Stimulated activated CD8-positive, alpha-beta memory T cell treated with anti-CD3 and anti-CD28 coated beads, Interleukin-7, amount 100 ng/mL, for 1 hour (primary cell): ENCODE measurements at places on chromosomes 2 and 18.

DNA sequence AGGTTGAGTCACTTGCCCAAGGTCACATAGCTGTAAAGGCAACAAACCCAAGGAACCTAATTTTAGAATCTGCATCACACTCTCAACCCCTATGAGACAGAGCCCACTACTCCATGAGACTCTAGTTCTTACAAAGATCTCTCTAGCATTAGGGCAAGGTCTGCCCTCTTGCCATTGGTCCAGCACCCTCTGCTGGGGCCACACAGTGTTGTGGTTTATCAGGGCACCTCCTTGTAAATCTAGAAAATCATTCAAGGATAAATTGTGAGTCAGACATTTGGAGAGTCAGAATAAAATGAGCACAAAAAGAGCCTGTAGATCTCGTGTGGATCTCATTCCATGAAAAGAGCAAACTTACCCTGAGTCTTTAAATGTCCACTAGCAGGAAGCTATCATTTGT, 91.2 kb downstream of the SLC8A1 start:
- no peak for DNase-seq

DNA sequence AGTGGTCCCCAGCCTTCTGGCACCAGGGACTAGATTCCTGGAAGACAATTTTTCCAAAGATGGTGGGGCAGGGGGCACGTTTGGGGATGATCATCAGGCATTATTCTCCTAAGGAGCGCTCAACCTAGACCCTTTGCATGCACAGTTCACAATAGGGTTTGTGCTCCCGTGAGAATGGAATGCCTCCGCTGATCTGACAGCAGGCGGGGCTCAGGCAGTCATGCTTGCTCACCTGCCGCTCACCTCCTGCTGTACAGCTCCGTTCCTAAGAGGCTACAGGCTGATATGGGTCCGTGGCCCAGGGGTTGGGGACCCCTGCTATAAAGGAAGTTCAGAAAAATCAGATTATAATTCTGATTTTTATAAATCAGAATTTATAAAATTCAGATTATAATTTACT, 22.3 kb upstream of the TYMS start:
- DNase-seq, result no peak

DNA sequence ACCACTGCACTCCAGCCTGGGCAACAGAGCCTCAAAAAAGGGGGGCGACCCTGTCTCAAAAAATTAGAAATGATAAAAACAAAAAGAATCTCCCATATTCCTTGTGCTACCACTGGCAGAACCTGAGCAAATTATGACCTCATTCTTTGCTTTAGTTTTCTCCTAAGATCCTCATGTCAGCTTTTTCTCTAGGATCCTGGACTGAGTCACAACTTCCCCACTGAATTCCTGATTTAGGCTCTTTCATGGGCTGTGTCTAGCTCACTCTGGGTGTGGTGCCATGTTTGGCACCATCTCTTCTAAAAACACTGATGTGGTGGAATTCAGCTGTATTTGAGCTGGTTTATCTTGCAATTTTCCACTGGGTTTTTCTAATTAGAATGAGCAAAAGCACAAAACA, 37.1 kb downstream of the EXOC6B start:
- DNase-seq, result no peak

DNA sequence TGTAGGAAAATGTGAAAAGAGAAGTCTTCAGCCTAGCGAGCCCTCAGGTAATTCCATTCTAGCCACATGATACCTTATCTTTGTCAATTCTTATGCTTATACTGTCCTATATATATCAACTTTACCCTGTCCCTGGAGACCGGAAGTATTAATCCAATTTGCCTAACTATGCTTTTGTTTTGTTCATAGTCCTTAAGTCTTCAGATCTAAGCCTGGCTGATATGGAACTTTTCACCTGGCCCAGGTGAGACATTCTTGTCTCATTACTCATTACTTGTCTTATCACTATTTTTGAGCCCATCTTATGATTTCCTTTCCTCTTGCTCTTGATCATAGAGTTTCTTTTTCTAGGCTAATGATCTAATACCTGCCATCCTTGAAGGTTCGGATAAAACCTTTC, 194.1 kb upstream of the FANCL start:
- no peak for DNase-seq

DNA sequence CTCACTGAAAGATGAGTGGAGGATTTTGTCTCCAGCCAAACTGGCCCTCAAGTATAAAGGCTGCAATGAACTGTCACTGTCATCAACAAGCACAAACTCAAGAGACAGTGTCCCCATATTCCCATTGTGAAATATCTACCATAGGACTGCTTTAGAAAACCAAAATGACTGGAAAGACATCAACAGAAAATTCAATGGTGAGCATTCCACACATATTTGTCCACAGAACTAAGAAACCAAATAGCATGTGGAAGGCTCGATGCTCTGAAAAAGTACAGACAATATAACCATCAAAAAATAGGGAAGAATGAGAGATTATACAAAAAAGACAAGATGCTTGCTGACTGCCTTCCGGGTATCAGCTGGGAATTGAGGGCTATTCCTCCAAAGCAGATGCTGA, 37.6 kb downstream of the TGFBRAP1 start:
- DNase-seq, result no peak

- no peak for DNase-seq
Observed at GRCh38 chr2:222973237-222973636, 78.8 kb upstream of the KCNE4 start.

DNA sequence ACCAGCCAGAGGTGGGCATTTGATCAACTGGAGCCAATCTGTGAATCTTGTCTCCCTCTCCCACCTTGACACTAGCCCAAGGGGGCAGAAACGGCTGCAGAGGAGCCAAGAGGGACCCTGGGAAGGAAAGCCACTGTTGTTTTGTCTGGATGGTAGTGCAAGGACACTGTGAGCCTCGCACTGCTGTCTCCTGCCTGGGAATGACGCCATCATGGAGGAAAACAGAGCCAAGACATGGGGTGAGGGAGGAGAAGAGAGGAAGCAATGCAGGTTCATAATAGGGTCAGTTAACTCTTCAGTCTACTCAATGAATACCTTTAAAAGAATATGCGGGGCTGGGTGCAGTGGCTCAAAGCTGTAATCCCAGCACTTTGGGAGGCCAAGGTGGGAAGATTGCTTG, 231.1 kb upstream of the AGAP1 start:
- DNase-seq, result no peak

DNA sequence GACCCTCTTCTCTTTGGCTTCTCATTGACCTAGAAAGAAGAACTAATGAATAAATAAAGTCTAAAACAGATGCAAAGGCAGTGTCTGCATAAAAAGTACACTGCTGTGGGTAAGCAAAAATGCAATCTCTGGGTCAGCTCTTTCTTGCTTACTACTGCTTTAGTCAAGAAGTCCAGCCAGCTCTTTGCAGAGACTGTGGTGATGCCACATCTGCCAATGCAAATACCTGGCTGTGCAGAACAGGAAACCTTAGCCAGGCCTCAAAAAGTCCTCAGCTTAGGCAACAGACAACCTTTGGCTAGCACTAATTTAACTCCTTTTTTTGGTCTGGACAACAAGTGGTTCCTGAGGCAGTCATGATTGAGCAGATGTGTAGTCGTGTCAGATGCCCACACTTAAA, 73.6 kb upstream of the RND3 start:
- no peak for DNase-seq

GRCh38 chr2:164826293-164827243, 15.1 kb downstream of the COBLL1 start:
- no peak for DNase-seq

- DNase-seq, result no peak
Observed at GRCh38 chr2:164782323-164782722, 59.3 kb downstream of the COBLL1 start.

GRCh38 chr2:81250270-81250669, 945.7 kb upstream of the LRRTM1 start:
- DNase-seq, result no peak

DNA sequence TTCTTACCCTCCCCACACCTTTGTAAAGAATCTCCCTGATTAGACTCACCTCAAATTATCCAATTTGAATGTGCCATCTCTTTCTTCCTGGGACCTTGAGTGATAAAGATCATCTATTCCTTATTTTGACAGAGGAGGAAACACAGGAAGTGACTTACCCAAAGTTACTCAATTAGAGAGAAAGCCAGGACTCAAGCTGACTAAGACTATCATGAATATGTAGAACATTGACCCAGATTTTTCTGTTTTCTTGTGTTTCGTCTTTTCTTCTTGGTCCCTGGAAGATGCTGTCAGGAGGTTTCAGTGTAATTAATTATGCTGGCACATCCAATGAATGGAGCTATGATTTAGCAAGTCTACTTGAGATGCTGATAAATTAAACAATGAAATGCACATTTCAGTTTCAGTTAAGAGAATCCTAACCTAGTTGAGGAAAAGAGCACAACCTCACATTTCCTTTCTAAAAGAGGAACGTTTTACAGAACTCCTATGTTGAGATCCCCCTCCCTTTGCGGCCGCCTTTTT, 380.4 kb downstream of the CLIP4 start:
- no peak for DNase-seq
